Posterior cingulate gyrus (tissue), 11 donors: ENCODE measurements at places on chromosomes 3 and 15.

DNA sequence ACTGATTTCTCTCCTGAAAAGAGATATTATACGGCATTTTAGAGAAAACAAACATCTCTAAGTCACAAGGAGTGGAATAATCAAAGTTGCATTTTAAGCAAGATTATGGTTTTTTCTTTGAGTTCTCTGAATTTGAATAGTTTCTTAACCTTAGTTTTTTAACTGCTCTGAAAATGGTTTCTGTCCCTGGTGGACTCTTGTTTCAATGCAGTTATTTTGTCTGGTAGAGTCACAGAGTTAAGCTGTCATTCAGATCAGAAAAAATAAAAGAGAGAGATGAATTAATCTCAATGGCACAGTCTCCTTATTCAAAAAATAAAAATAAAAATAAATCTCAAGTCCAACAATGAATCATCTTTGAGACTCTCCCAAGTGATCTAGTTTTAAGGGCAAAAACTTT, 19.0 kb downstream of the AGTR1 start:
- no peak for DNase-seq

- DNase-seq, result no peak
These were observed 1.7 kb upstream of the PSTPIP1 start for GRCh38 chr15:76993114-76993725.

GRCh38 chr3:126496894-126497850, 20.4 kb downstream of the UROC1 start:
- no peak for DNase-seq

DNA sequence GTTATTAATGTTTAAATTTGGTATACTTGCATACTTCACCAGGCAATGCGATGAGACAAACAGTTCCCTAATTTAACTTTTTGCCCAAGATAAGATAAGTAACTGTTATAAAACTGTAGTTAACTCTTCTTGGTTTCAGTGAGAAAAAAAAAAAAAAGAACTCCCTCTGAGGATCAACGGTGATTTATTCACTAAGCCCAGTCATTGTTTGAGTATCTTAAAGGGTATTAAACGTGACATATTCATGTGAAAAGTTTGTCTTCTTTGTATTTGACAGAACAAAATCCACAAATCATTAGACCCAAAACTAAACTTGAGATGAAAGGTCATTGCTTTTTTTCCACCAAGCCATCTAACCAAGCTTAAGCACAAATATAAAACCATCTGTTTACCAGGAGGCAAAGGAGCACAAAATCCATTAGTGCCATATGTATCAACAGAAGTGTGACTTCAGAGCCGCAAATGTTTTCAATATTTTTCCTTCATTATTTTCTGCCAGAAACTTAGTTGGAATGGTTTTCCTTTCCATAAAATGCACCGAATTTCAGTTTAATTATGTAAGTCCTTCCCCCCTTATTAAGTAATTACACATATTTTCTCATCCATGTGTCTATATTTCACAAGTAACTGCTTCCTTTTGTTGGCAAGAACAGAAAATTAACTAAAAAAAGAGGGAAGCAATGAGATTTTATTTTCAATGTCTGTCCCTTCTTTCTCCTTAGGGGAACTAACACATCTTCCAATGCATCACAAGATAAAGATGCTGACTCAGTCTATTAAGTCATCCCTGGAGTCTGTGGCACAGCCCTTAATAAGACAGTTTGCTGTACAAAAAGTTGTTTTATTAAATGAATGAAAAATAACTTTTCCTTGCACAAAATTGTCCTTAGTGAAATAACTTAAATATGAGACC, 92.2 kb upstream of the RAP2B start:
- DNase-seq, result no peak

- DNase-seq, result no peak
These were observed 175.6 kb downstream of the GREM1 start for GRCh38 chr15:32893421-32893820.

- DNase-seq, result no peak
These were observed 74.2 kb downstream of the HMCES start for GRCh38 chr3:129352650-129353588.

DNA sequence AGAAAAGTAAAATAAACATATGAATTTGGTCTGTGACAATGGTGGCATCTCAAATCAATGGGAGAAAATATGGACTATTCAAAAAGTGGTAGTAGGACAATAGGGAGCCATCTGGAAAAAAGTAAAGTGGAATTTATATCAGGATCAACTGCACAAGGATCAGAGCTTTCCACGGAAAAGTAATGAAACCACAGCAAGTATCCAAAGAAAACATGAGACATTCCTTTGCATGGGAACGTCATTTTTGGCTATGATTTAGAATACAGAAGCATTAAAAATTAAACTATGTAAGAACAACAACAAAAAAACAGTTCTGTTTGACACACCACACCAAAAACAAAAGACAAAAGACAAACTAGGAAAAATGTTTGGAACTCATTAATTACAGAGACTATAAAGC, 18.7 kb downstream of the CRBN start:
- no peak for DNase-seq

- no peak for DNase-seq
These were observed 145.6 kb downstream of the LRRC3B start for GRCh38 chr3:26768068-26768651.
